ENCODE measurements at places on chromosomes 7 and 10. TPM values are rescaled to one million over a fixed set of nuclear protein-coding genes. Genes with fewer than 3 reads are reported as not detected.

- no peak for DNase-seq
These were observed 106.6 kb downstream of the PRKCQ start for GRCh38 chr10:6473430-6473829.

Gene OR13A1
- total RNA-seq: not detected

Gene RNF148
- not detected for total RNA-seq

- DNase-seq: no peak
These were observed 252.0 kb downstream of the PTEN start for GRCh38 chr10:88115407-88115806.

Gene TMEM213
- total RNA-seq: not detected

Gene SPOCK2
- 0.06 TPM for total RNA-seq

GRCh38 chr7:63899691-63900393 is 98.8 kb upstream of the ZNF722 start:
- DNase-seq: no peak

- DNase-seq: no peak
These were observed 29.4 kb downstream of the PHTF2 start for GRCh38 chr7:77827999-77828398.

Gene CCL26
- not detected for total RNA-seq

Gene SPRN
- 0.29 TPM for total RNA-seq

Gene ITGA8
- total RNA-seq: not detected

DNA sequence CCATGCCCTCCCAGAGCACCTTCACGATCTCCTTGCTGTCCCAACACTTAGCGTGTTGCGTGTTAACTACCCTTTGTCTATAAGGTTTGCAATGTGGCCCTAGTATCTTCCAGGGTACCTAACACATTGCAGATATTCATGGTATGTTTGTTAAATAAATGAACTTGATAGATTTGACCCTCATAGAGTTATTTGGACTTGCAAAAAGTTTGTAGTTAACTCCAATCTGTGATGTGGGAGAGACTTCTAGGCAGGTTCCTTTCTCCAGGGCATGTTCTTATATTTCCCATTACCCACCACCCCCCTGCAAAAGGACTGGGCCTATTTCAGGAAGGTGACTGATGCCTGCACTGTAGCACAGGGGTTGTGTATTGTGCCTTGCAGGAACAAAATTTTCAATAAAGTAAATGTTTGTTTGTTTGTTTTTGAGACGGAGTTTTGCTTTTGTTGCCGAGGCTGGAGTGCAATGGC is 612 bp downstream of the HILPDA start:
- DNase-seq: no peak

All from LHCN-M2 (cell line).